ENCODE measurements at places on chromosomes 12 and 14.

GRCh38 chr14:53151523-53152183, 1.5 kb downstream of the DDHD1 start:
- peak; percentile 16 for DNase-seq

GRCh38 chr14:61145034-61145902, 135.9 kb downstream of the TMEM30B start:
- DNase-seq, result no peak

DNA sequence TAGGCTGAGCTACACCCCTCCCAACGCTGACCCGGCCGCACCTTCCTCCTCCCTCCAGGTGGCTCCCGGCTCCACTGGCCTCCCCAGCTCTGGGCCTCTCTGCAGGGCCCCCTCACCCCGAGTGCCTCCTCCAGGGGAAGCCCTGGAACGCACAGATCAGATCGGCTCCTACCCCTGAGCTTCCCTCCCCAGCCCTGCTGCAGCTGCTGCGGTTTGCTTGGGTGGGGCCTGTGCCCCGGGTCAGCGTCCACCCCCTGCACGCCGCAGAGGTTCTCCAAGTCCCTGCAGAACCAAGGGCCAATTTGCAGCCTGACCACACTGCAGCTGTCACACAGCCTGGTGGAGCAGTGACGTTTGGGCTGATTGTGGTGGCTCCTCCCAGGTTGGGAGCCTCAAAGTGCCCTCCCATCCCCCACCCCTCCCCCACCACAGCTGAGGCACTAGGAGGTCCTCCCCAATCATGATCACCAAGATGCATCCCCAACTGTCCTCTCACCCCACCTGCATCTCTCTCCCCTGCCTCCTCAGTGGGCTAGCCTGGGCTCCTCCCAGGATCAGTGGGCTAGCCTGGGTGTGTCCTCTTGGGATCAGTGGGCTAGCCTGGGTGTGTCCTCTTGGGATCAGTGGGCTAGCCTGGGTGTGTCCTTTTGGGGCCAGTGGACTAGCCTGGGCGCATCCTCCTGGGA, 12.8 kb upstream of the FBRSL1 start:
- DNase-seq, result no peak

- no peak for DNase-seq
These were observed 81.1 kb upstream of the LHX5 start for GRCh38 chr12:113552760-113553159.

DNA sequence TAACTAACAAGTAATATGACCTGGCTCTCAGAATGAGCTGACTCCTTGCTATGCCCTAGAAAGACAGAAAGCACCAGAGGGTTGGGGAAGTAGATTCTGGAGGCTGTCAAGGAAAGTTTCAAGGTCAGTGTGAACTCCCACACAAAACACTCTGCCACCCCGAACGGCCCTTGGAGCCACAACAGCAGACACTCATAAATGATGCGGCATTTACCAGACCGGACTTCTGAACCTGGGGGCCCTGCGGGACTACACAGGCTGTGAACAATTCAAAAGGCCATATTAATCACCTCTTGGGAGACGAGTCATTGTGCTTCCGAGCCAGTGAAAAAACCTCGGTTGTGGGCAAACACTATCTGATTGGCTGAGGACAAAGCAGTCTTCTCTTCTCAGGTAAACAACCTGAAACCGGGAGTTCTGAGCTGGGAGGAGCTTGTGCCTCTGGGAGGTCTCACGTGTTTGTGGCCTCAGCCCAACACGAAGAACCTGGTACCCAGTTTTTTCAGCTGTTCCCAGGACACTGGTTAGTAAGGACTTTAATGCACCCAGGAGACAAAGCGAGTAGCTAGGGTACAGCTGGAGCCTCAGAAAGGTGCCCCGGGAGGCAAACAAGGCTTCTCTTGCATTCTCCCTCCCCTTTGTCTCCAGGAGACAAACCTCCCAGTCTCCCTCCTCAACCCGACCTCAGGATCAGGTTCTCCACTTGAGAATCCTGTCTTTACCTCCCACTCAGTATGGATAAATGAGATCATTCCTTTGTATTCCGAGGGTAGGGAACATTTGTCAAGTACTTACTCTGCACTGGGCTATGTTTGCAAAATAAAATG, 35.3 kb downstream of the VWF start:
- peak; percentile 44 for DNase-seq

All from mucosa of gallbladder (tissue), 1 donor.